Glutamatergic neuron (in vitro differentiated cells): ENCODE measurements at places on chromosomes 1 and 21.

- DNase-seq = no peak
Measured at GRCh38 chr1:60510162-60510561, 436.6 kb upstream of the C1orf87 start.

GRCh38 chr1:210260096-210260495 is 27.5 kb downstream of the SERTAD4 start:
- DNase-seq = no peak

DNA sequence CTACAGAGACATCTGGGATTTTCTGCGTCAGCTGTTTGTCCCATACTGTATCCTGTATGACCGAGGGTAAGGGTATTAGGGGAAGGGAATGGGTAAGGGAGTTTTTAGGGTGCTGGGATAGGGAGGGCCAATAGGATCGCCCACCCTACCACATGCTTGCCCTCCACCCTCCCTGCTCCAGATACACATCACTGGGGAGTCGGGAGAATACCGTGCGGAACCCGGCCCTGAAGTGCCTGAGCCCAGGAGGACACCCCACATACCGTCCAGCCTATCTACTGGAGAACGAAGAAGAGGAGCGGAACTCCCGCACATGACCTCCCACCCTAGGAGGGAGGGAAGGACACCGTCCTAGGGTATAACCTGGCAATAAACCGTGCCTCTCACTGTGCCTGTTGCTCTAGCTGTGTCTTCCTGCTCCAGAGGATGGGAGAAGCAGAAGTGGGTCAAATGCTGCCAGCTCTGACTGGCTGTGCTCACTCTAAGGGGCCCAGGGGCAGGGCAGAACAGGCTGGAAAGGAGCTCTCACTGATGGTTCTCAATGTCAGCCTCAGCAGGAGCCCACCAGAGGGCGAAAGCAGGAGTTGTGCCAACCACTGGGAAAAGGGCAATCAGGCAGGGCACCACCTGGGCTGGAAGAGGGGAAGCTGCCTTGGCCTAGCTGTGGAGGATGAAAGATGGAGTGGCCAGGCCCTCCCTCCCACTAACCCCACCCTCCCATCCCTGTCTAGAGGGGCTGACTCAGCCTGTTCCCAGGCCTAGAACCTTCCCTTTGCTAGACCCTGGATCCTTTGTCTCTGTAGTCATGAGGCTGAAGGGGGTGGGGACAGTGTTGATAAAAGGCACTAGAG is 440 bp upstream of the LENEP start:
- DNase-seq = no peak

- DNase-seq = no peak
Measured at GRCh38 chr1:170520601-170521000, 11.4 kb upstream of the GORAB start.

DNA sequence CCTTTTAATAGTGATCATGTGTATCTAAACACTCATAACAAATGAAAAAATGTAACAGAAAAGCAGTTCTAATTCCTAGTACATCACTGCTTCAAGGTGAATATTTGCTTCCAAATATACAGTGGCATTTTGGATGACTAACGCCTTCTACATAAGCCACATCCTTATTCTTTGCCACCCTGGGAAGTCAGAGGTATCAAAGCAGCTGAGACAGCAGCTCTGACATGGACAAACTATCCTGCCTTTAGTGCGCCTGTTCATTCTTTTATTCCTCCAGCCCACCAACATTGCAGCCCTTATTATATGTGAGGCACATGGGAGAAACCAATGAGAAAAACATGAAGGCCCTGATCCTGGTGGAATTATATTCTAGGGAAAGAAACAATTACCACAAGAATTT is 183.0 kb downstream of the APP start:
- no peak for DNase-seq

- DNase-seq = no peak
Measured at GRCh38 chr1:211667065-211667617, 8.3 kb downstream of the NEK2 start.

DNA sequence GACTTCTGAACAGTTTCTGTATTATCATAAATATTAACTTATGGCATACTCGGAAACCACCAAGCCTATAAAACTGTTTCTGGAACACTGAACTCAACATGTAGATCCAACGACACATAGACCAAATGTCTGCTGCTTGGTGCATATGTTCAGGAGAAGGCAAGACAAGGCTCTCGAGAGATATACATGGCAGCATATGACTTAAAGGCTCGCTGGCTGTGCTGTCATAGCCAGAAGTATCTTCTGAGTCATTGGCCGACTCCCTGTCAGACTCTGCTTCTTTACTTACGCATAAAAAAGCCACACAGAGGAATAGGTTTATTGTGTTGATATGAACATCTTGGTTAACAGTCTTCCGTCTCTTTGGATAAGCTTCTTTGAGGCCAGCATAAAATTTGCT is 60.6 kb downstream of the LYST start:
- no peak for DNase-seq
